ENCODE measurements at places on chromosomes 2 and 18.

DNA sequence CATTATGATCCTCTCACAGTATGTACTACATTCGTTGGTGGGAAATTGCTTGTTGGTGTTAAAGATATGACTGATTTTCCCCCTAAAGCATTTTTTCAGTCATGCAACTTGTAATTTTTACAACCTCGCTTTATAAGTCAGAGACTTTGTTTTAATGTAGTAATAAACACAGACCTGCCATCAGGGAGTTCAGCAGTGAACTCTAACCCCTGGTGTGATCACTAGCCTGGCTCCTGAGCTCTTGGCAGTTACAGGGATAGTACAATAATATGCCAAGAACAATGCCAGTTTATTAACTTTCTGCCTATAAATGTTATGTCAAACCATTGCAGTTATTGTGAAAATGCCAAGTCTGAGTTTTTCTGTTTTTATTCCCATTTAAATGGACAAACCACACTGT is 93.8 kb downstream of the EDAR start:
- DNase-seq, result no peak

GRCh38 chr2:9815844-9816279 is 27.4 kb upstream of the TAF1B start:
- DNase-seq, result no peak

GRCh38 chr2:199055336-199055735 is 402.4 kb downstream of the SATB2 start:
- no peak for DNase-seq

DNA sequence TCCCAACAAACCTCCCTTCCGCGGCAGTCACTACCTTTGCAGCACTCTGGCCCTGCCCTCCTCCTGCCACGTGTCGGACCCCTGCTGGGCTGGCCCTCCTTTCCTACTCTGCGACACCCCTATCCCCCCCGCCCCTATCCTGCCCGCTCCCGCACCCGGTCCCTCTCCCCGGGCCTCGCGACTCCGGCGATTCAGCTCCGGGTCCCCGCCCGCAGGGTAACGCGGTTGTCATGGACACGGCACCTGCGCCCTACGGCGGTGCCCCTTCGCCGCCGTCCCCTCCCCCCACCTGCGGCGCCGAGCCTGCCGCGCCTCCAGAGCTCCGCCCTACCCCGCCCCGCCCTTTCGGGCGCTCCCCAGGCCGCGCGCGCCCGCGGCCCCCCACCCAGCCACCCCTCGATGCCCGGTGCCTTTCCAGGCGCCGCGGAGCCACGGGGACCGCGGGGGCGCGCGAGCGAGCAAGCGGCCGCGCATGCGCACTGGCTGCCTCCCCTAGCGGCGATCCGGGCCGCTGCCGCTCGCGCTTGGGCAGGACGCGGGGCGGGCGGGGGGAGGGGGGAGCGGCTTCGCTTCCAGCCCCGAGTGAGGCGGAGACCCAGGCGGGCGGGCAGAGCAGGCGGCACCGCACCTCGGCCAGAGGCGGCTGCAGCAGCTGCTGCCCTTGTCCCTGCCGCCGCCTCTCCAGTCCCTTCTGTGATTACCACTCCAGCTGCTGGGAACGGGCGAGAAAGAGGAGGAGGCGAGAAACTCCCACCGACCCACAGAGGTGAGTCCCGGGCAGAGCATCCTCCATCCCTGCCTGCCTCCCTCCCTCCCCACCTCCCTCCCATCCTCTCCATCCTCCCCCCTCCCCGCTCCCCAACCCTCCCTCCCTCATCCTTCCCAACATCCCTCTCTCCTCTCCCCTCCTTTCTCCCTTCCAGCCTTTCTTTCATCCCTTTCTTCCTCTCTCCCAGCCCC is at the start of gene CTNNA2:
Gene CTNNA2 (plus strand): TSS at position 610 of the 960 bp plus-strand sequence.
- no peak for DNase-seq

DNA sequence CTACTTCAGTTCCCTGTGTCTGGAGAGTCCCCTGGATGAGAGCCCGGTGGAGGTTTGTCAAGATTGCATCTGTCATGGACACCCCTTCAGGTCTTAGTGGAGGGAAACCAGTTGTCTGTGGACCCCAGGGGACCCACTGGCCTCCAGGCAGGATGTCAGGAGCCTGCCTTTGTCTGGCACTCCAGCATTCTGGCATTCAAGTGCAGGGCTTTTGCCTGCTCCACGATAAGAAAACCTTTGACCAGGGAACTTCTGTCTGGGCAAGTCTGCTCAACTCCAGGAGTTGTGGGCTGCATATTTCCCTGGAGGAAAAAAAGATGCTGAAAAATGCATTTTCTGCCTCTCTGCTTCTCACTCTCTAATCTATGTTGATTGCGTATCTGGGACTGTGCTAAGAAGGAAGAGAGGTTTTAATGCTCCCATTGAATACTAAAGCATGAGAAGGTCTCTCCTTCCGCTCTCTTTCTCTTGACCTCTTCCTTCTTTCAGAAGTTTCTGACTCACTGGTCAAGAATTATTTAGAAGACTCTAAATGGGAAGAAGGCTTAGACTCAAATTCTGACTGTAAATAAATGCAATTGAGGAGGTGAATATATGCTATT is 104.5 kb downstream of the MMADHC start:
- DNase-seq, result no peak

DNA sequence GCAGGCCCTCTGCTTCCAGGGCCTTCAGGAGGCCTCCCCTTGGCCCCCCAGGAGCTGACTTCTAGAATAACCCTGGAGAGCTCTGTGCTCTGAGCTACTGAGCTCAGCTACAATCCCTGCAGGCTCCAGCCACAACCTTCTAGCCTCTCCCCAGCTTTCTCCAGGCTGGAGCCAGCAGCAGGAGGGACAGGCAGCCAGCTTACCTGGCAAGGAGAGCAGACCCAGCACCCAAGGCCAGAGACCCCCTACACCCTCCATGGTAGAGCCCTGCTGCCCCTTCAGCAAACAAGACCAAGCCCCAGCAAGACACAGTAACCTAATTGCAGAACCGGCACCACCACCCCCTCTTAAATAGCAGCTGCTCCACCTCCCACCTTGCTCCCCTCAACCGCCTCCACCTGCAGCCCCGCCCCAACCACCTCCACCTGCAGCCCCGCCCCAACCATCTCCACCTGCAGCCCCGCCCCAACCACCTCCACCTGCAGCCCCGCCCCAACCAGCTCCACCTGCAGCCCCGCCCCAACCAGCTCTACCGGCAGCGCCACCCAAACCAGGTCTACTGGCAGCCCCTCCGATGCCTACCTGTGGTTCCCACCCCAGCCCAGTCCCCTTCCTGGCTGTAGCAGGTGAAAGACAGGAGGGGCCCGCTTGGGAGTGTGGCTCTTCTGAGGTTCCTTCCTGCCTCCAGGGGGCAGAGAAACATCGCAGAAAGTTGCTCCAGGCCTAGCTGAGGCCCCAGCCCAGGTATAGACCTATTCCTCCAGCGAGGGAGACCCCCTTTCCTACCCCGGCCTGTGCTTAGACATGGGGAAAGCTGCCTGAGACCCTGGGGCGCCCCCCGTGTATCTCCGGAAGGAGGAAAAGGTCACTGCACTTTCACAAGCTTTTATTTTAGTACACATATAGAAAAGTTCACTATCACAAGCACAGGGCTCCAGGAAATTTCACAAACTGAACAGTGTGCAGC is at the start of gene ASTL:
Gene ASTL (minus strand): TSS at position 324 of the 967 bp plus-strand sequence. CDS start 66 bp downstream, at position 258.
- DNase-seq, result no peak

DNA sequence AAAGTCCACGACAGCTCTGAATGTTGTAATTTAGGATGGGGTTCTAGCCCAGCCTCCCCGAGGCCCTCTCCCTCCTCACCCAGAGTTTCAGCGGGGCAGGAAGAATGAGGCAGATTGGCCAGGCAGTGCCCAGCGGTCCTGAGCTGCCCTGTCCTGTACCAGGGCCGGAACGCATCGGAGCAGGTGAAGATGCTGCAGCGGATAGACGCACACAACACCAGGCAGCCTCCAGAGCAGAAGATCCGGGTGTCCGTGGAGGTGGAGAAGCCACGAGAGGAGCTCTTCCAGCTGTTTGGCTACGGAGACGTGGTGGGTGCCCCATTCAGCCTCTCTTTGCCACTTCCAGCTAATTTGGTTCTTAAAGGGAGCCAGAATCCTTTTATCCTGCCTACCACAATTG is 10.8 kb downstream of the KHK start:
- no peak for DNase-seq

- DNase-seq, result no peak
Observed at GRCh38 chr2:168944065-168944464, 43.0 kb downstream of the G6PC2 start.

- DNase-seq, result no peak
Observed at GRCh38 chr2:74003494-74004211, 18.9 kb downstream of the TET3 start.

DNA sequence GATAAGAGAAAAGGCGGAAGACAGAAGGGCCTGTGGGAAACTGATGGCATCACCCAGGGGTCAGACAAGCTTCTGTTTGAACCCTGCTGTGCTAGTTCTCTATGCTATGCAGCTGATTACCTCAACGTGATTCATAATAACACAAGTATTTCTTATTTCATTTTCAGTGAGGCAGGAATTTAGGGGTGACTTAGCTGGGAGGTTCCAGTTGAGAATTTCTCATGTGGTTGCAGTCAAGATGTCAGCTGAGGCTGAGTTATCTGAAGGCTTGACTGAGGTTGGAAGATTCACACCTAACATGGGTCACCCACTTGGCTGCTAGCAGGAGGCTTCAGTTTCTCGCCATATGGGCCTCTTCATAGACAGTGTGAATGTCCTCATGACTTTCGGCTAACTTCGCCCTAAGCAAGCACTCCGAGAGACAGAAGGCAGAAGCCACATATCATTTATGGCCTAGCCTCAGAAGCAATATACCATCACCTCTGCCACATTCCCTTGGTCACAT is 34.0 kb upstream of the TMEM131 start:
- DNase-seq, result no peak

- no peak for DNase-seq
Observed at GRCh38 chr2:120803764-120804335, 68.2 kb downstream of the GLI2 start.

DNA sequence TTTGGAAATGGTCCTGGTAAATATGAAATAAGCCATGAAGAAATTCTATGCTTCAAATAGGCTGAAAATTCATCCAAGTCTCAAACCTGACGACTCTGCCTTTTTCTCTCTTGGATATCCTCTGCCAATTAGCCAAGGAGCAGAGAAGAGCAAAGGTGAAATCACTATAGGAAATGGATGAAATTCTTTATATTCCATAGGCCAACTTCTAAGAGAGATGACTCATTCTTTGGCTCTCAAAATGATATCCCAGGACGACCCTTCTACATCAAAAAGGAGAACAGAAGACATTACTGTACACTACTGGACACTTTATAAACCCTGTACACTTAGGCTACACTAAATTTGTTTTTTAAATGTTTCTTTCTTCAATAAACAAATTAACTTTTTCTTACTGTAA is 22.7 kb downstream of the PDE1A start:
- no peak for DNase-seq

DNA sequence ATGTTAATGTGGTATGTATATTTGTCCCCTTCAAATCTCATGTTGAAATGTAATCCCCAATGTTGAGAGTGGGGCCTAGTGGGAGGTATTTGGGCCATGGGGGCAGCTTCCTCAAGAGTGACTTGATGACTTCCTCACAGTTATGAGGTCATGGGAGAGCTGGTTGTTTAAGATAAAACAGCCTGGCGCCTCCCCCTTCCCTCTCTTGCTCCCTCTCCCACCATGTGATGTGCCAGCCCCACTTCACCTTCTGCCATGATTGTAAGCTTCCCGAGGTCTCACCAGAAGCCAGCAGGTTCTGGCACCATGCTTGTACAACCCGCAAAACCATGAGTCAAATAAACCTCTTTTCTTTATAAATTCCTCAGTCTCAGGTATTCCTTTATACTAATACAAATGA is 258.3 kb upstream of the POU3F3 start:
- DNase-seq, result no peak

- DNase-seq, result no peak
Observed at GRCh38 chr2:38158378-38159118, 82.6 kb upstream of the CYP1B1 start.

DNA sequence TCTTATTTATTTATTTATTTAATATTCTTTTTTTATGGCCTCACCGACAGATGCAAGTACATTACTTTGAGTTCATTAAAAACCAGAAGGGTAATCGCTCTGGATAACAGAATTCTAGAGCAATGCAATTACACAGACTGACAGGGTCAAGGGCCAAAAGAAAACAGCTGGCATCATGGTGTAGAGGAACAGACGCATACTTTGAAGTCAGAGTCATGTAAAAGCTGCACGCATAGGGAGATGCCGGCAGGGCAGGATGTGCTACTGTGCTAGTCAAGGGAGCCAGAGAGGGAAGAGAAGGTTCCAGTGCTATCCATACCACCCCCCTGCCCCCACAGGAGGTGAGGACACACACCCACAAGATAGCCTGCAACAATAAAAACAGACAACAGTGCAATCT is 115.2 kb upstream of the TFCP2L1 start:
- no peak for DNase-seq

DNA sequence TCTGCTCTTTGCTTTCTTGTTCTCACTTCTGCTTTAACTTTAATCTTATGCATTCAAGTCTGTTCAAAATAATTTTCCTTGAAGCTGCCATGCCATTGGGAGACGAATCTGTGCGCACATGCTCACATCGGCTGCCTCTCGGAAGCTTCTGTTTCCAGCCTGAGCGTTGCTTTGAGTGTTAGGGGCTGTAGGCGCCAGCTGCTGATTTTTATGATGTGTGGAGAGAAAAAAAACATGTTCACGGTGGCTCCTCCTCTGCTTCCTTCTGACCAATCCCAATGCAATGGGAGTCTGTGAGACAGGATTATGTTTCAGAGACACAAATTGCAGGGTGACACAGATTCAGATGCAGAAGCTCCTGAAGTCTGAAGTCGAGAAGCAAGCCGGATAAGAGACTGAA is at the start of gene MC4R:
Gene MC4R (minus strand): TSS at position 180 of the 400 bp plus-strand sequence. CDS start 426 bp downstream, outside the sequence.
- DNase-seq, result no peak

GRCh38 chr2:34664266-34664665 is 1065.2 kb upstream of the FAM98A start:
- no peak for DNase-seq

GRCh38 chr2:224982226-224982625 is 60.0 kb downstream of the DOCK10 start:
- DNase-seq, result no peak

- no peak for DNase-seq
Observed at GRCh38 chr2:33126958-33127357, 180.2 kb downstream of the LTBP1 start.
